Fibroblast of upper back skin (primary cell): ENCODE measurements at places on chromosomes 11 and 22.

DNA sequence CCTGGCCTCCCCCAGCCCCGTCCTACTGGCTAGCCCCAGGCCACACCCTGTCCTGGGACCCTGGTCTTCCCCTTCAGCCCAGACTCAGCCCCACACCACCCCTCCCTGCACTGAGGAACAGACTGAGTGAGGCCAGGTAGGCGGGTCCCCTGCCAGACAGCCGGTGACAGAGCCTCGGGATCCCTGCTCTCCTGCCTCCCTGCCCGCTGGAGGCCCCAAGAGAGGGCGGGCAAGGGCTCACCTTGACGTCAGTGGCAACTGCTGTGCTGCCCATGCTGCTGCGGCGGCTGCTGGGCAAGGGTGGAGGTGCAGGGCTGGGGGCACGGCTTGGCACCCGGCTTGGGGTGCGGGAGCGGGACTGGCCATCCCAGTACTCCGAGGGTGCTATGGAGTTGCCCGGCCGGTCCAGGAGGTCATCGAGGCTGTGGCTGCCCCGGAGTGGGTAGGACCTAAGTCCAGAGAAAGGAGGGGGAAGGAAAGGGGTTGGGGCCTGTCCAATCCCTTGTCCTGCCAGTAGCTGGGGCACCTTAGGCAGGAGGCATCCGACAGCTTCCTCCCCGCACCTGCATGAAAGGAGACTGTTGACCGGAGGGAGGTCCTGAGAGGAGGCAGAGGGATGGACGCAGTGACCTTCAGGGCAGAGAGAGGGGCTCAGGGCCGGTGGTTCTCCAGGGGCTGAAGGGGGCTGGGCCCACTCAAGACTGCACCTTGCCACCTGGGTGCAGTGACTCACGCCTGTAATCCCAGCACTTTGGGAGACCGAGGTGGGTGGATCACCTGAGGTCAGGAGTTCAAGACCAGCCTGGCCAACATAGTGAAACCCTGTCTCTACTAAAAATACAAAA lies 2.2 kb upstream of the SLC16A8 start:
- no peak for DNase-seq

GRCh38 chr11:69157822-69158231 lies 2.1 kb downstream of the SMIM38 start:
- DNase-seq: no peak

DNA sequence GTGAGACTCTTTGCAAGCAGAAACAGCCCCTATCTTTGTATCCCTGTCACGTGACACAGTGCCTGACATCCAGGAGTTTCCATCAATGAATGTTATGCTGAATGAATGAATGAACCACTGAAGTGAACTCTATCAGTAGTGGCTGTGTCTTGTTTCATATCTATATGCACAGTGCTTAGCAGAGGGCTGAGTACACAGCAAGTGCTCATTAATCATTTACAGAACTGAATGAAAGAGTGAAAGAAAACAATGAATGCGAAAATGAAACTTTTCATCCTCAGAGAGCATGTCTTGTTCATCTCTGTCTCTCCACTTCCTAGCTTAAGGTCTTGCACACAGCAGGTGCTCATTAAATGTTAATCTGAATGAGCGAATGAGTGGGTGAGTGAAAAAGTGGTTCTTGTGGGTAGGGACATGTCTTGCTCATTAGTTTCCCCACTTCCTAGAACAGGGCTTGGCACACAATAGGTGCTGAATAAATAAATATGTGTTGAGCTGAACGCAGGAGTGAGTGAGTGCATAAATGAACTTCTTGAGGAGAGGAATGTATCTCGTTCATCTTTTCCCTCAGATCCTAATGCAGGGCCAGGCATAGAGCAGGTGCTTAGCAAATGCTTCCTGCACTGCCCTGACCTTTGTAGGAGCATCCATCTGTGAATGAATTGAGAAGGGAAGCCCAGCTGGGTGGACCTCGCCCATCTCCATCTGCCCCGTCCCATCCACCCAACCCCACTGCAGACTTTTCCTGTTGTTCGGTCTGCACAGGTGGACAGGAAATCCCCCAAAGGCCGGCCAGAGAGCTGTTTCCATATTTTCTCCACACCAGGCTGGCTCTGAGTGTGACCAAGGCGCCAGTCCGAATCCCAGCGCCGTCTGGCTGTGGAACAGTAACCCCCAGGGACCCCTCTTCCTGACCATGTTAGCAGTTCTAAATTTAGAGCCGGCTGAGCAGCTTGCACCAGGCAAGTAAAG lies 113.4 kb upstream of the CRYBB3 start:
- DNase-seq: no peak

GRCh38 chr22:30720263-30720837 lies 25.7 kb downstream of the OSBP2 start:
- DNase-seq: no peak

- DNase-seq: peak; percentile 20
These were observed 3.4 kb upstream of the IGLL5 start for GRCh38 chr22:22884010-22884887.

DNA sequence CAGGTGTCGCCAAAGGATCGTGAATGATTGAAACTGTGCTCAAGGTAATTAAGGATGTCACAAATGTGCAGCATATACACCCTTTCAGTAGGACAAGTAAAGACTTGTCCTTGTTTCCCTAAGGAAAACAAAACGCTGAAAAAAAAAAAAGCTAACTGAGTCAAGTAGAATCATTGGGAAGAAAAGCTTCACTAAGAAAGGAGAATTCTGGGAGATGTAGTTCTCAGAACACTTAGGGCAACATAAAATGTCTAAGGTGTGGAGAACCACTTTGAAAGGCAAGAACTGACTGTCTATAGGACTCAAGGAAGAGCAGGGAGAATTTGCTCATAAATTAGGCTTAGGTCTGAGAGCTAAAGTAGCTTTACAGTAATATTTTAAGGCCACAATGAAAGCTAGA lies 2.9 kb upstream of the OR5T1 start:
- no peak for DNase-seq

- peak; percentile 88 for DNase-seq
These were observed 125.2 kb downstream of the ST3GAL4 start for GRCh38 chr11:126480410-126481302.

- no peak for DNase-seq
These were observed 20.2 kb upstream of the SHISAL1 start for GRCh38 chr22:44332946-44333345.

GRCh38 chr11:123135863-123136446 lies 59.1 kb downstream of the CLMP start:
- no peak for DNase-seq
